ENCODE measurements at places on chromosomes 5 and 9.

- DNase-seq, result no peak
These were observed 1076.3 kb downstream of the PTPRD start for GRCh38 chr9:9536523-9536922.

DNA sequence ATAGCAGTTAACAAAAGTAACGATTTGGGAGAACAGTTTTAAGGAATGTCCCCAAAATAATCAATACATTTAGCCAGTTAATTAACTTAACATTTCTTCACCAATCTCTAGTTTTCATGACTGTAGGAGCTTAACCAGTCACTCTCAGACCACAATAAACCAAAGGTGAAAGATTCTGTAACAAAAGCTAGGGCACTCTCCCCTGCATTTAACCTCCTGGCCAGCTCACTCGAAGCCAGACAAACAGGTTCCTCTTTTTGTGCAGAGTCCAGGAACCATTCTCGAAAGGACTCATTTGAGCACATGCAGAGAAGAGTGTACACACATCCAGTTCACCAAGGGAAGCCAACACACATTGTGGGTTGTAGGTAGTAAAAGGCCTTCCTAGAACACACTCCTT is 6.5 kb downstream of the IL7R start:
- DNase-seq, result no peak

GRCh38 chr5:66273121-66273520 is 129.0 kb downstream of the SREK1 start:
- no peak for DNase-seq

DNA sequence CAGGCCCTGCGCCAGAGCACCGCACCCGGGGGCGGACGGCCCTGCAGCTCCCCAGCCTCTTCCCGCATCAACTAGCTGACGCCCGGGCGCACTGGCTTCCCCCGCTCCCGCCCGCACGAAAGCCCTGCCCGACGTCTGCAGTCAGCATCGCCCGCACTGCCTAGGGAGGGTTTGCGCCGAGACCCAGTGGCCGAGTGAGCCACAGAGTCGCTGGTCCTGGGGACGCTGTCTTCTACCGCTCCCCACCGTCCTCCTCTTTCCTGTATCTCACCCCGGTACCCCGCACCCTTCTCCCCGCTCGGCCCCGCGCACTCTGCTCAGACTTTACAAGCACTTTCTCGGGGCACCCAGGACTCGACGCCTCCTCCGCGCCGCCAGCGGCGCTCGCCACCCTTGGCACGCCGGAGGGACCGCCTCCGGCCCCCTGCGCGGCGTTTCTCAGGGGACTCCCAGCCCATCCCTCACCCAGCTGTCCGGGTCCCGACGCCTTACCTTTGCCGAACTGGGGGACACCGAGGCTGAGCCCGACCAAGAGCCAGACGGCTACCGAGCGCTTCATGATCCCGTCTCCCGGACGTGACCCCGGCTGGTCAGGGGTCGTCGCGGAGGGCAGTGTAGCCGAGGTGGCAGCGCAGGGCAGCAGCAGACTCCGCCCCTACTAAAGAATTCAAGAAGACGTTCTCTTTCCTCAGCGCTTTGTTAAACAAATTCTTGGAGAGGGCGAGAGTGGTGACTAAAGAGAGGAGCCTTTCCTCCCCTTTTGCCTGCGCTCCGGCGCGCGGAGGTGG is 670 bp downstream of the EDIL3 start:
- peak; percentile 66 for DNase-seq

DNA sequence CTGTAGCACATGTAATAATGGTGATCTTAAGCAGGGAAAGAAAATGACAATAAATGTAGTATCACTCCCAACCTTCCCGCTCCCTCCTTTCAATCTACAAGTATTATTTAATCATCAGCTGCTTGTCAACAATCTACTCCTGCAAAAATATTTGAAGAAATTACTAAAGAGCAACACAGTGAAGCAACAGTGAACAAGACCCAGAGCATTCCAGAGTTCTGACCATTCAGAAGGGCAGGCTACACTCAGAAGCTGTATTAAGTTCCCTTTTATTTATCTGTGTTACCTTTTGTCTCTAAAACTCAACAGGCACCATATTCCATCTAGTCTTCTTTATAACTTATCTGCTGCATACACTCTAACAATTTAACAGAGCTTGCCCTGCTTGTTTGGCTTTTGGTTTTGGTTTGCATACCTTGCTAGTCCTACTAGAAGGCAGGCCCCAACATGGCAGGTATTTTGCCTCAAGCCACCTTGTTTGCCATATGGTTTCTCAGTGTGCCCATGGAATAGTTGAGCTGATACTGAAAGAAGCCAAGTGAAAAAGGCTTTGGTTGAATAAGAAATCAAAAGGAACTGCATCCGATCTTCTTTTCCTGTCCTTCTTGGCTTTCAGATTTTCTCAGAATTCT is 253.9 kb downstream of the CEMIP2 start:
- DNase-seq, result no peak

- DNase-seq, result no peak
These were observed 89.6 kb upstream of the FCN2 start for GRCh38 chr9:134791009-134791408.

- no peak for DNase-seq
These were observed 220.6 kb downstream of the FBN2 start for GRCh38 chr5:128317481-128317880.

GRCh38 chr9:35826071-35826701 is 2.3 kb downstream of the FAM221B start:
- peak; percentile 60 for DNase-seq

DNA sequence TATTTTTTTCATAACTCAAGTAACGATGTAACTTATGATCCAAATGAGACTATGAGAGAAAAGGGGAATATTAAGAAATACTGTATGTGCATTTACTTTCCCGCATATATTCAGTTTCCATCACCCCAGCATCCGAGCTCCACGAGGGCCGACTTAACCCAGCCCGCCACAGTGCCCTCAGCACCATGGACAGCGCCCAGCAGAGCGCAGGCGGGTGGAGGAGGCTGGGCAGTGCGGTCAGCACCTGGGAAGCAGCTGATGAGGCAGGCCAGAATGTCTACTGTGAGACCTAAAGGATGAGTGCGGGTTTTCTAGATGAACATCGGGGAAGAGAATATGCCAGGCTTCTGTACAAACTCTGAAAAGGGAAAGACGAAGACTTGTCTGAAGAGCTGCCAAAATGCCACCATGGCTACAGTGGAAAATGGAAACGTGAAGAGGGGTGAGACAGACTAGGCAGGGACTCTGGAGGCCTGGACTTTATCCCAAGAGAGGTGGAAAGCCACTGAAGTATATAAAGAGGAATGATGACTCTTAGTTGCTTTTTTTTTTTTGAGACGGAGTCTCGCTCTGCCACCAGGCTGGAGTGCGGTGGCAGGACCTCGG is 34.5 kb upstream of the MED27 start:
- DNase-seq, result peak; percentile 59

- DNase-seq, result no peak
These were observed 159.1 kb upstream of the PPP2R2B start for GRCh38 chr5:147037515-147038205.

DNA sequence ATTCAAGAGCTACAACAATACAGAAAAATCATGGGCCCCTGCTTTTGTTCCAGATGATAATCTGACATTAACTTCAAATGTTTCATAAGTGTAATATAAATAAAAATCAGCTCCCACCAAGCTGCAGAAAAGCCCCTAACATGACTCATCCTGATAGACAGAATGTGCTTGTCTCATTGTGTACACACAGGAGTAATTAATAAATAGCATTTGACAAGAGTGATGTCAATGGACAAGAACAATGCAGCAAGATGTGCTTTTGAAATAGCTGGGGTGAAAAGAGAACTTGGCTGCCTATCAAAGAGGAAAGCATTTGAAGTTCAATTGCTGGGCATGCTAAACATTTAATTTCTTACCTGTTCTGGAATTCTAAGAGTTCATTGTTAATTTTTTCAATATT is 79.2 kb downstream of the DNAH5 start:
- DNase-seq, result no peak

- DNase-seq, result peak; percentile 69
These were observed 143.9 kb upstream of the MOCS2 start for GRCh38 chr5:53253421-53253871.

DNA sequence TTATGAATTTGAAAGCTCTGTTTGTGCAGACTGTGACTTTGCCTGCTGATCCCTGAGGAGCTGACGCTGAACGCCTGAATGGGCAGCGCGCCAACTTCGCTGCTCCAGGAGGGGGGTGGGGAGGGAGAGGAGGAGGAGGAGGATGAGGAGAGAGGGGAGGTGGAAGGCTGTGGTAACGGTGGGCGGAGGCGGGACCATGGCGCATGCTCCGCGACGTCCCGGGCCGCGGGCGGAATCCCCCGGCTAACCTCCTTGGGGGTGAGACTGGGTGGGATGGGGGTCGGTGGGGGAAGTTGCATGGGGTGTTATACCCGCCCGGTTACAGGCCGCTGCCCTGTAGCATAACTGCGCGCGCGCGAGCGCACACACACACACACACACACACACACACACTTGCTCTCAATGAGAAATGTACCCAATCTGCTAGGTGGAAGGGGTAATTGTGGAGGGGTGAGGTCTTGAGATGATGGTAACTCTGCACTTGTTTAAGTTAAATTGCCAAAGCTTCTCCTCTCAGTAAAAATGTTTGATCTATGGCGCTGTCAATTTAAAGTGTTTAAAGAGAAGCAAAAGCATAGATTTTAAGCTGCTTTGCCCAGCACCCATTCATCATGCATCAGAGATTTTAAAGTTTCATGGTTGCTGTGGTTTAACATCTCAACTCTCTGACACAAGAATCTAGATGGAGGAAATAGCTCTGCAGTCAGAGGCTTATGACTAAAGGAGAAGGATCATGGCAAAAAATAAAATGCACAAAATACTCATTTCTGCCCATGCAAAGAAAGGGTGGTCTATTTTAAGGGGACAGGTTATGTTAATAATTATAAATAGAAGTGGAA is 76.6 kb upstream of the TBCA start:
- peak; percentile 81 for DNase-seq
